Panc1 (cell line): ENCODE measurements at places on chromosomes 11 and 22. TPM values are rescaled to one million over a fixed set of nuclear protein-coding genes. Genes with fewer than 3 reads are reported as not detected.

DNA sequence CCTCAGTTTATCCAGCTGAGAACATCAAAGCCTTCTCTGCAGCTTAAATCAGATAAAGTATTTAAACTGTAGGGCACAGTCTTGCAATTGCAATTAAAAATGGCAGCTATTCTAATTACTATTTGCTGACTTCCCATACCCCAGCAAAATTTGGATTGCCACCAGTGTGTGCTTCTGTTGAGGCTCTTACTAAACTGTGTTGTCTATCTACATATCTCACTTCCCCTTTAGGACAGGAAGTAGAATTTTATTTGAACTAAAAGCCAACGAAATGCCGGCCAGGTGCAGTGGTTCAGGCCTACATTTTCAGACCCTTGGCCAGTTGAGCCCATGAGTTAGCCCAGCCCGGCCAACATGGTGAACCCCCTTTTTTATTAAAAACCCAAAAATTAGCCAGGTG, 7.1 kb downstream of the SAA4 start:
- no peaks in the 10 kb centered on the region for H3K4me1 ChIP-seq
- peaks cover 1% of the 10 kb centered on the region; the same call in 1 of the 2 replicates for H3K27me3 ChIP-seq
- no peak for DNase-seq
- H3K27ac ChIP-seq: no peak overlapping the region

DNA sequence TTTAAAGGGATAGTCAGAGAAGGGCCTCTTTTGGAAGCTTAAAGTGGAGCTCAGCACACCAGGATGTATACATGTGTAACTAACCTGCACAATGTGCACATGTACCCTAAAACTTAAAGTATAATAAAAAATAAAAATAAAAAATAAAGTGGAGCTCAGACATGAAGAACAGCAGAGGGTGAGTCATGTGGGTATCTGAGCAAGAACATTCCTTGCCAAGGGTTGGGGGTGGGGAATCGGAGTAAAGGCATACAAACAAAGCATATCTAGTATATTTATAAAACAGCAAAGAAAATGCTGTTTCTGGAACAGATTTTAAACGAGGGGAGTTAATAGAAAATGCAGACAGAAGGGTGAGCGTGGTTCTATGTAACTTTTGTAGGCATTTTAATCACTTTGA, 562.6 kb upstream of the ANO3 start:
- H3K36me3 ChIP-seq: no peaks in the 10 kb centered on the region
- no peak for DNase-seq
- H3K4me1 ChIP-seq: no peaks in the 10 kb centered on the region
- H3K4me3 ChIP-seq: no peak overlapping the region
- no peak overlapping the region for H3K27ac ChIP-seq

DNA sequence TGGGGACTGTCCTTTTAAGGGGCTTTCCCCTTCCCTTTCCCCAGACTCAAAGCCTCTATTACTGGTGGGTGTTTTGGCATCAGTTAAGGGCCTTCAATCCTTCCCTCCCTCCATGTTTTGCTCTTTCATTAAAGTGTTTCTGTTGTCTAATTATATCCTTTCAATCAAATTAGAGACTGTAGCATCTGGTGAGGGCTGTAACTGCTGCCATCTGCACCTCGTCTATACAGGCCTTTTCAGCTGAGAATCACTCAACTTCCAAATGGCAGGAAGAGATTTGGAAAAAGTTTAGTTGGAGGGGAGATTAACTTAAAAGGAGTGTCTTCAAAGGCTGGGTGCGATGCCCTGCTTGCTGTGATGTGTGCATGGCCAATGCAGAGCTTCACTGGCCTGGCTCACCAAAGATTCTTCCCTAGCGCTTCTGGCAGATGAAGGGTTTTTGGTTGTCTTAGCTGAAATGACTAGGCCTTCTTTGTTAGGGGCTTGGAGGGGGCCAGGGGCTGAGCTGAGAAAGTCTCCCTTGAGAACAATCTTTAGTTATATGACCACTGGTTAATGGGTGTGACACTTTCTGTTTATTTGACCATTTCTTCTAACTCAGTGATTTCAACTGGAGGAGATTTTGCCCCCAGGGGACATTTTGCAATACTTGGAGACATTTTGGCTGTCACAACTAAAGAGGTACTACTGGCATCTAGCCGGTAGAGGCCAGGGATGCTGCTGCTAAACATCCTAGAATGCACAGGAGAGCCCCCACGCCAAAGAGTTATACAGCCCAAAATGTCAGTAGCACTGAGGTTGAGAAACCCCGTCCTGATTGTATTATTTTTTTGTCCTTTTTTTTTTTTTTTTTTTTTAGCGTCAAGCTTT, 7.5 kb downstream of the KREMEN1 start:
- no peak for DNase-seq
- H3K27ac ChIP-seq: no peak overlapping the region
- H3K27me3 ChIP-seq: no peaks in the 10 kb centered on the region

- H3K4me1 ChIP-seq: peaks cover 19% of the 10 kb centered on the region
- DNase-seq: no peak
- H3K4me3 ChIP-seq: no peak overlapping the region
- H3K27me3 ChIP-seq: no peaks in the 10 kb centered on the region
Observed at GRCh38 chr11:35334385-35335090, 84.8 kb downstream of the SLC1A2 start.

- peaks cover 6% of the 10 kb centered on the region for H3K4me1 ChIP-seq
- H3K36me3 ChIP-seq: no peaks in the 10 kb centered on the region
- no peak overlapping the region for H3K27ac ChIP-seq
- H3K27me3 ChIP-seq: no peaks in the 10 kb centered on the region
- no peak for DNase-seq
- H3K4me3 ChIP-seq: no peak overlapping the region
Observed at GRCh38 chr11:12274056-12274455, 103.3 kb upstream of the PARVA start.

DNA sequence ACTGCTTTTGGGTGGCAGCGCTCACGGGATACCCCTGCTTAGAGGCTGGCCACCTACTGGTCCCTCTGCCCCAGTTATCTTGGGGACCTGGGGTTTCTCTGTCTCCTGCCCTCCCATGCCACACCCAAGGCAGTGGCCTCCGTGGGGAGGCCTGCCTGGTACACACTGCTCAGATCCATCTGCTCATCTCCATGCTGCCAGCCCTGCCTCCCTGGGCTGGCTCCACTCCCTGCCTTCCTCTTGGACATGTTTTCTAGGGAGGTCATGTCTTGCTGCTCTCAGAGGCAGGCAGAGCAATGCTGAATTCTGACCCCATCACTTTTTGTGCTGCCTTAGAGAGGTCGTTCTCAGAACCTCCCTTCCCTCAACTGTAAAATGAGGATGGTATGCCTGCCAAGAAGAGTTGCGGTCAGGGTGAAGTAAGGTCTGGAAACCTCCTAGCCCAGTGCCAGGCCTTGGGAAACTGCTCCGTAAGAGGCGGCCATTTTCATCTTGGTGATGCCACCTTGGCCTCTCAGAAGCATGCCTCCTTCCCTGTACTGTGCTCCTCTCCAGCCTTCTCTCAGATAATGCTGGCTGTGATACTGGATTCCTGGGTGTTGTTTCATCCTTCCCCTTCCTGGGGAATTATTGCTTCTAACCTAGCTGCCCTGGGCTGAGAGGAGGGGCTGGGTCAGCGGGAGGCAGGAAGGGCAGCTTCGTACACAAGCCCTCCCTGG, 186.4 kb upstream of the ZBED5 start:
- H3K27me3 ChIP-seq: no peaks in the 10 kb centered on the region
- no peak overlapping the region for H3K4me3 ChIP-seq
- no peaks in the 10 kb centered on the region for H3K36me3 ChIP-seq
- no peaks in the 10 kb centered on the region for H3K4me1 ChIP-seq
- DNase-seq: no peak

DNA sequence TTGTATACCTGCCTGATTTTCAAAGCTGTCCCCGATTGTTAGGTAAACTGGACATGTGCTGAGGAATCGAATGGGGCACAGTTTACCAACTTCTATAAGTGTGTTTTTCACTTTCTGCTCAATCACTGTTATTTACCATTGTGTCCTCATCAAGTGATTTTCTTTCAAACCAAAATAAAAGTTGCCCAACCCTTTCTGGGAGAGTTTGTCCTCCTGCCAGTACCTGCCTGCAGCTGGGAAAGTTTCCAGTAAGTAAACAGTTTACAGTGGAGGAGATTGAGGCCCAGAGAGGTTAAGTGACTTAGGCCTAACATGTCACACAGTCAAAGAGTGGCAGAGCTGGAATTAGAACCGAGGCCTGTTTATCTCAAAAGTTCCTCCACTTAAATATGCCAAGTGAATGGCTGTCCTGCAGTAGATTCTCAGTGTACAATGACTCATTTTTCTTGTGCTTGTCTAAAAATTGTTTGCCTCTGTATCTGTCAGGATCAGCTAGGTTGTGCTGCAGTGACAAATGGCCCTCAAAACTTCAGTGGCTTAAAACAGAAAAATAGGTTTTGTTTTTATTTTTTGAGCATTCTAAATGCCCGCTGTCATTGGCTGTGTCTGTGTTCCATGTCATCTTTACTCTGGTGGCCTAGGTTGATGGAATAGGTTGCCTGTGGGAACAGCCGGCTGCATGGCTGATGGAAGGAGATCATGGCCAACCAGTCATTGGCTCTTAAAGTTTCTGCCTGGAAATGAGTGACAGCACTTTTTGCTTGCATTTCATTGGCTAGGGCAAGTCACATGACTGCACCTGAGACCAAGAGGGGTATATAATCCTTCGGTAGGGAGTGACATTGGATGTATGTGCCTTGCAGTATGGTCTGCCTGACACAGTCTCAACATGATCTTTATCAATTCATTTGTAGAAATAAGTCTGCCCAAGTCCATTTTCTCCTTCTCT, 61.8 kb upstream of the CRYBB3 start:
- H3K4me1 ChIP-seq: no peaks in the 10 kb centered on the region
- H3K27ac ChIP-seq: no peak overlapping the region
- no peaks in the 10 kb centered on the region for H3K36me3 ChIP-seq
- no peak overlapping the region for H3K4me3 ChIP-seq
- H3K27me3 ChIP-seq: no peaks in the 10 kb centered on the region

- no peaks in the 10 kb centered on the region for H3K36me3 ChIP-seq
- peak; percentile 97 for DNase-seq
- no peaks in the 10 kb centered on the region for H3K27me3 ChIP-seq
Observed at GRCh38 chr11:86743223-86744118, 56.9 kb upstream of the PRSS23 start.

- no peaks in the 10 kb centered on the region for H3K27me3 ChIP-seq
- no peak for DNase-seq
- no peaks in the 10 kb centered on the region for H3K4me1 ChIP-seq
- H3K36me3 ChIP-seq: no peaks in the 10 kb centered on the region
- no peak overlapping the region for H3K4me3 ChIP-seq
- no peak overlapping the region for H3K27ac ChIP-seq
Observed at GRCh38 chr11:124322356-124322755, 2.4 kb upstream of the OR8D2 start.

DNA sequence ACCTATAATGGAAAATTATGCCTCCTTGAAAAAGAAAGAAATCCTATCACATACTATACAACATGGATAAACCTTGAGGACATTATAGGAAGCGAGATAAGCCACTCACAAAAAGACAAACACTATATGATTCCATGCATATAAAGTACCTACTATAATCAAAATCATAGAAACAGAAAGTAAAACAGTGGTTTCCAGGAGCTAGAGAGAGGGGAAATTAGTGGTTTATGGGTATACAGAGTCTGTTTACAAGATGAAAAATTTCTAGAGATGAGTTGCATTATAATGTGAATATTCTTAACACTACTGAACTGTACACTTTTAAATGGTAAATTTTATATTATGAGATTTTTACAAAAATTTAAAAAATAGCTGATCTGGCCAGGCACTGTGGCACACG, 40.5 kb upstream of the ARHGAP42 start:
- no peaks in the 10 kb centered on the region for H3K27me3 ChIP-seq
- H3K27ac ChIP-seq: no peak overlapping the region
- H3K4me3 ChIP-seq: no peak overlapping the region
- no peaks in the 10 kb centered on the region for H3K4me1 ChIP-seq
- H3K36me3 ChIP-seq: no peaks in the 10 kb centered on the region
- DNase-seq: no peak

DNA sequence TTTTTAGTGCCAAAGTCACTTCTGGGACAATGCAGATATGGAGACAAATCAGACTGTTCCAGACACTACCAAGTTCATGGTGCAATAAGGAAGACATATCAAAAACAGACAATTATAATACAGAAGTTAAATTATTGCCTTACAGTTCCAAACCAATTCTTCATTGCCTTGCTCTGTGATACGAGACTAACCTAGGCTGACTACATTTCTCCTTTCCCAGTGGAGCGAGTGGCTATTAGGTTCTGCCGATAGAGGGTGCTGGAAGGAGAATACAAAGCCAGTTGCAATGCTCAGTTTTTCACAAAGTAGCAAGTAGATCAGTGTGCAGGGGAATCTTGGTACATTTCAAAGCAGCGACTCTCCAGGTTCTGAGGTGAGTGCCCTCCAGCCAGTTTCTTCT, 67.8 kb downstream of the FAM168A start:
- no peak overlapping the region for H3K4me3 ChIP-seq
- H3K4me1 ChIP-seq: peaks cover 10% of the 10 kb centered on the region
- no peak for DNase-seq
- no peaks in the 10 kb centered on the region for H3K27me3 ChIP-seq
- no peak overlapping the region for H3K27ac ChIP-seq

DNA sequence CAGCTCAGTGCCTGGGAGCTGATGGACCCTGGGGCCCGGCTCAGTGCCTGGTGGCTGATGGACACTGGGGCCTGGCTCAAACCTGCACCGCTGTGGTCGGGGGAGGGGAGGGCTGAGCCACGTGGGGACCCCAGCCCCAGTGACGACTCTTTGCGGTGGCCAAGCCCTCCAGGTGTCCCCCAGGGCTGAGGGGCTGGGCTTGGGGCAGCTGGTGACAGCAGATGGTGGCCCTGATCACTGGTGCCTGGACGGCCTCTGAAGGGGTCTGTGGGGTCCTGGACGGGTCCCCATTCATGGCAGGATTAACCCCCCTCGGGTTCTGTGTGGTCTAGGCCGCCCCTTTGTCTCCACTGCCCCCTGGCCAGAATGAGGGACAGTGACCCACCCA, 3.4 kb upstream of the MUC5B start:
- no peak for DNase-seq
- no peak overlapping the region for H3K27ac ChIP-seq
- H3K4me3 ChIP-seq: no peak overlapping the region
- H3K36me3 ChIP-seq: no peaks in the 10 kb centered on the region
- H3K27me3 ChIP-seq: no peaks in the 10 kb centered on the region

GRCh38 chr22:38032681-38033521, 24.3 kb upstream of the PICK1 start:
- H3K4me1 ChIP-seq: peaks cover 13% of the 10 kb centered on the region
- no peak overlapping the region for H3K27ac ChIP-seq
- no peaks in the 10 kb centered on the region for H3K27me3 ChIP-seq
- no peak overlapping the region for H3K4me3 ChIP-seq
- no peaks in the 10 kb centered on the region for H3K36me3 ChIP-seq

- no peaks in the 10 kb centered on the region for H3K36me3 ChIP-seq
- no peak for DNase-seq
- no peaks in the 10 kb centered on the region for H3K27me3 ChIP-seq
- H3K4me3 ChIP-seq: no peak overlapping the region
- H3K4me1 ChIP-seq: peaks cover 18% of the 10 kb centered on the region
Observed at GRCh38 chr11:34234086-34234740, 123.6 kb downstream of the ABTB2 start.

Gene MUC6
- 0.49 TPM for total RNA-seq

Gene MMP12
- not detected for total RNA-seq

Gene CDC42EP2
- 8.1 TPM for total RNA-seq

Gene SYNGR1
- 17.8 TPM for total RNA-seq

Gene CABP4
- total RNA-seq: not detected
